ENCODE measurements at places on chromosomes 12 and 14.
A peak's percentile ranks its signal among the peaks of the same experiment; 100 is the strongest.

GRCh38 chr14:91282954-91283645, 38.6 kb upstream of the GPR68 start:
- no peak for DNase-seq

GRCh38 chr12:91561301-91561957, 378.8 kb upstream of the DCN start:
- no peak for DNase-seq

- no peak for DNase-seq
Observed at GRCh38 chr12:4135919-4136605, 137.5 kb upstream of the CCND2 start.

DNA sequence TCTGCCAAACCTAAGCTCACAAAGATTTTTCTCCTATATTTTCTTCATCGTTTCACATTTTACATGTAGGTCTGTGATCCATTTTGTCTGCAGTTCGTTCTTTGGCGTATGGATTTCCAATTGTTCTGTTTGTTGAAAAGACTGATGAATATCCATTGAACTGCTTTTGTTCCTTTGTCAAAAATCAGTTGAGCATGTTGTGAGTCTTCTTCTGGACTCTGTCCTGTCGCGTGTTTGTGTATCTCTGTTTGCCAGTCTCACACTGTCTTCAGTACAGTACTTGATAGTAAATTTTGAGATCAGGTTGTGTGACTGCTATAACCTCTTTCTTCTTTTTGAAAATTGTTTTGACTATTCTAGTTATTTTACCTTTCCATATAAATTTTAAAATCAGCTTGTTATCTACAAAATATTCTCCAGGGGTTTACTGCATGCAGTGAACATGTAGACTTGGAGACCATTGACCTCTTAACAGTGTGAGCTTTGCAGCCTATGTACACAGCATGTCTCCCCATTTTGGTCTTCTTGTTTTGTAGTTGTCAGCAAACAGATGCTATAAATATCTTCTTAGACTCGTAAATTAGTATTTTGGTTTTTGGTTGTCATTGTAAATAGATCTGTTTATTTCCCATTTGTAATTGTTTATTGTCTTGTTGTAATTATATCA, 94.0 kb upstream of the DYNC1H1 start:
- no peak for DNase-seq

DNA sequence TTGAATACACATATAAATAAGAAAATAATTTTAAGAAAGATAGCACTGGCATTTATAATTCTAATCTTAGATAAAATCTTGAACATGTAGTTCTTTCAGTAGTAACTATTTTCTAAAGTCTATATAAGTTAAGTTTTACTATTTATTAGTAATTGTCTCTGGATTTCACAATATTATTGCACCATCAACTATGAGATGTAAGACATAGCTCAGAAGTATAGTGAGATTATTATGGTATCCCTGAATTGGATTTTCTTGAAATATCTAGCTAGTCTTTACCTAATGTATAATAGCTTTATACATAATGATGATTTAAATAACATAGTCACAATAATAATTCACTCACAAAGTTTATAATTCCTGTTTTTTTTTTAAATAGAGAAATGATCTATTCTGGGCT, 6.7 kb downstream of the CLEC12A start:
- DNase-seq = no peak

DNA sequence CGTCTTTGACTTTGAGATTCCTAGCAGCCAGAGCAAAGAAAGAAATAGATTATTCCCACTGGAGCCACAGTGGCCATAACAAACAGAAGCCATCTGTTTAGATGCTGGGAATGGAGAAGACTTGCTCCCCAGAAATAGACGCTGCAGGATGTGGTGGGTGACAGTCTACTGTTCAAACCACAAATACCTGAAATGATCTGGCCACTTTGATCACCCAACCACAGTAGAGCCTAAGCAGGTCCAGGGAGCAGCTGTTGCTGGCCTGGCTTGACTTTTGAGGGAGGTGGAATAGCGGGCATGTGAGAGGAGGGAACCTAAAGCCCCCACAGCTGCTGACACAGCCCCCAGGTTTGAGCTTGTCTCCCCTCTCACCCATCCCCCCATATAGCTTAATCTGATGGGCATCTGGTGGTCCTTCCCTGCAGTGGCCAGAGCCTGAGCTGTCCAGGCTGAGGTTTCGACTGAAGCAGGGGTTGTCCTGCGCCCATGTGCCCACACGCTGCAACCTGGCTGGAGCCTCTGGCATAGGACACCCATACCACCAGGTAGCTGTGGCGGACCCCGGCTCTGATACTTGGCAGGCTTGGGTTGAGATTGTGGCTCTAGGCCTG, 38.7 kb downstream of the SH2B3 start:
- no peak for DNase-seq

- no peak for DNase-seq
Observed at GRCh38 chr12:17778242-17778641, 311.8 kb downstream of the RERGL start.

DNA sequence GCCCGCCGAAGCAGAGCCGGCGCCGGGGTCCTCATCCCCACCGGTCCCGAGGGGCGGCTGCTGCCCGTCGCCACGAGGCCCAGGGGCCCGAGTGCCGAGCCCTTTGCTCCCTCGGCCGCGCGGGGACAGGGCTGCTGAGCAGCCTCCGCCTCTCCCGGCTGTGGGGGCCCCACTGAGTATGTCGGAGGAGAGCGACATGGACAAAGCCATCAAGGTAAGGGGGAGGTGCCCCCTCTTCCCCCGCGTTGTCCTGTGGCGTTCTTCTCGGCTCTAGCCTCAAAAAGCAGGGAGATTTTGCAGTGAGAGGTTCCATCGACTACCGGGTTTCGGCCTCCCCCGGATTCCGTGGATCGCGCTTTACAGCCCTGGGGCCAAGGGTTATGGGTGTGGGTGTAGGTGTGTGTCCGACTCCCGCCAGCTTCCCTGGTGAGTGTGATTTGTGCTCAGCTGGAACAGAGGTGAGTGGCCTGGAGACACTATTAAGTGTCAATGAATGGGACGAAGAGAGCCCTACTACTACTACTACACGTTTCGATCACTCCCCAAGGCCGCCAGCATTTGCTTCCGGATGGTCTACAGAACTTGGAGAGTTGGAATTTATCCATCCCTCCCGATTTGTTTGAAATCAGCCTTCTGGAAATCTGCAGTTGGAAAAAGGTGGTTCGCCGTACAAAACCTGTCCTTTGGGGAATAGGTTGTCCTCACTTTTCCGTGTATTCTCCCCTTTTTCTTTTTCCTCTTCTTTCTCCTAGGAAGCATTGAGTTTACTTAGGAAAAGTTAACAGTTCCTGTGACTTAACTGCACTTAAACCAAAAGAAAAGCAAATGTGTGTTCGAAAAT, 748 bp downstream of the MAPKAPK5 start:
- DNase-seq = peak; percentile 20

DNA sequence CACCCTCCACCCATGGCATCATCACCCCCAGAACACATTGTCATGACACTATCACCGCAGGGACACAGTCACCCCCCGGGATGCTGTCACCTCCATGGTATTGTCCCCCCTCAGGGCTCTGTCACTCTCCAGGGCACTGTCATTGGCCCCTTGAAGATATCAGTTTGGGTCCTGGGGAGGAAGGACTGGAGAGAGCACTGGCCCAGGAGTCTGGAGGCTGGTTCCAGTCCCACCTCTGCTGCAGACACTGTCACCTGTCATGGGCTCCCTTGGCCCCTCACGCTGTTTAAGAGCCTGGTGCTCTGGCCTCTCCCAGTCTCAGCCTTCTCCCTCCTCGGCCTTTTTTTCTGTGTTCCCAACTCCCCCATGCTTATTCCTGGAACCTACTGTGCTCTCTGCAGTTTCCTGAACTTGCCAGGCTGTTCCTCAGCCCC, 31.9 kb downstream of the SERPINA3 start:
- no peak for DNase-seq
